Activated naive CD4-positive, alpha-beta T cell treated with anti-CD3 and anti-CD28 coated beads, Interleukin-2, amount 50 U/mL, for 72 hours (primary cell): ENCODE measurements at places on chromosomes 4 and X. TPM values are rescaled to one million over a fixed set of nuclear protein-coding genes. Genes with fewer than 3 reads are reported as not detected.

DNA sequence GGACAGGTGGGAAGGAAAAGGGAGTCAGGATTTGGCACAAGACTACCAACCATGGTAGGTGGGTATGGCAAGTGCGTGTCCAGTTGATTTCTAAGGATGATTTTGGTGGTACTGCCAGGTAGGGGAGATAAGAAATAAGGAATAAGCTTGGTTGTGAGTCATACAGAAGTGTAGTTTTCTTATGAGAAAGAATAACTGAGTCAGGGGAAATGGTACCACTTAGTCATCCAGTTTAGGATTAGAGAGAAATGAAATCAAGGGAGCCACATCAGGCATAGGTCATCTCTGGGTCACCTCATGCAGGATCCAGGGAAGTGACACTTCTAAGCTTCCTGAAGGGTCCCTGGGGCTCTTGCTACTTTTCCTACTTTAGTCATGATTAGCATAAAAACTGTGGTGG, 107.1 kb upstream of the C1GALT1C1 start:
- DNase-seq, result no peak

DNA sequence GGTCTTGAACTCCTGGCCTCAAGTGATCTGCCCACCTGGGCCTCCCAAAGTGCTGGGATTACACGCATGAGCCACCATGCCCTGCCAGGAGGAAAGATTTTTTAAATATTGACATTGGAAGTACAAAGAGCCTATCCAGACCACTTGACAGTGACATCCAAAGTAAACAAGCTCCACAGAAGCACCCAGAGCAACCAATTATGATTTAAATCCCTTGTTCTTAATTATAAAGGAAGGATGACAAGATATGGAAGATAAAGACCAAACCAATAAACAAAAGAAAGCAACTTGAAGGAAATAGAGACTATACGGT, 27.7 kb upstream of the RPL34 start:
- DNase-seq, result no peak

Gene DNAAF6
- not detected for total RNA-seq

Gene XK
- total RNA-seq, result 0.04 TPM

DNA sequence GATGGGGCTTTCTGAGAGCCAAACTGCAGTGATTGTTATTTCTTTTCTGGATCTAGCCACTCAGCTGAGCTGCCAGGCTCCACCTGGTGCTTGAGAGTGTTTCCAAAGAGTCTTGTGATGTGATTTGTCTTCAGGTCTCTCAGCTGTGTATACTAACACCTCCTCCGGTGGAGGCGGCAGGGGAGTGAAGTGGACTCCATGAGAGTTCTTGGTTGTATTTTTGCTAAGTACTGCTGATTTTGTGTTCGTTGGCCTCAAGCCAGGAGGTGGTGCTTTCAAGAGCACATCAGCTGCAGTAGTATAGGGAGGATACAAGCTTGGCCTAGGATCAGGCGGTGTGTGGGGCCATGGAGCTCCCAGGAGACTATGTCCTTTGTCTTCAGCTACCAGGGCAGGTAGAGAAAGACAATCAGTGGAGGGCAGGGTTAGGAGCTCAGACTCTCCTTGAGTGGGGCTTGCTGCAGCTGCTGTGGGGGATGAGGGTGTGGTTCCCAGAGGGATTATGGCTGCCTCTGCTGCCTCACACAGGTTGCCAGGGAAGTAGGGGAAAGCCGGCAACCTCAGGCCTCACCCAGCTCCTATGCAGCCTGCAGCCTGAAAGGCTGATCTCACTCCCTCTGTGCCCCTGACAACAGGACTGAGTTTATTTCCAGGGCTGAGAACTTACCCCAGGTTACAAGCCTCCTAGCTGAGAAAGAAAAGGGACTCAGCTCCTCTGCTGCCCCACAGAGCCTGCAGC, 62.4 kb downstream of the NPFFR2 start:
- no peak for DNase-seq

Gene TRO
- total RNA-seq, result 4.8 TPM

- no peak for DNase-seq
These were observed 71.3 kb upstream of the ANXA3 start for GRCh38 chr4:78480286-78480685.

GRCh38 chrX:56397636-56398035, 165.5 kb downstream of the KLF8 start:
- no peak for DNase-seq

GRCh38 chrX:69000877-69001276, 164.4 kb downstream of the PJA1 start:
- DNase-seq, result no peak

Gene MAPK10
- not detected for total RNA-seq

Gene PHEX
- 1.5 TPM for total RNA-seq

DNA sequence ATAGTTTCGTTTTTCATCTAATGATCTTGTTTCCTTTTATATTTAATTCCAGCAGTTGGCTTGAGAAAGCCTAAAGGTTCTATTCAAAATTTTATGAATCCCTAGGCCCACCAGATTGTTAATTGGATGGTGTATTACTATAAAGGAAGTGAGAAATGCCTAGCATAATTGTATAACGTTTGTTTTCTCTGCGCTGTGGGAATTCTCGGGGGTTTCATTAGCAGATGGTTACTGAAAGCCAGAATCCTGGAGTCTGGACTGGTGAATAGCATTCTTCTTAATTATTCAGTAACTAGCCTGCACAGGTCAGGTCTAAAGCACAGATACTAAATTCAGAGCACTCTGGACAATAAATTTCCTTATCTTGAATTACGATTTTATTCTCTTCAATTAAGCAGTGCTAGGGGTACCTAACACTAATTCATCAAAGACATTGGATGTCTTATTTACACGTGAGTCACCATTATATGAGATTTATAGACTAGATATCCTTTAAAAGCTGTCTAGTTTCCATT, 459.4 kb downstream of the DTHD1 start:
- no peak for DNase-seq

GRCh38 chrX:150848914-150849365, 49.5 kb downstream of the CD99L2 start:
- no peak for DNase-seq

Gene UGT2B11
- not detected for total RNA-seq

GRCh38 chr4:127103681-127104115, 529.1 kb upstream of the INTU start:
- DNase-seq, result no peak

DNA sequence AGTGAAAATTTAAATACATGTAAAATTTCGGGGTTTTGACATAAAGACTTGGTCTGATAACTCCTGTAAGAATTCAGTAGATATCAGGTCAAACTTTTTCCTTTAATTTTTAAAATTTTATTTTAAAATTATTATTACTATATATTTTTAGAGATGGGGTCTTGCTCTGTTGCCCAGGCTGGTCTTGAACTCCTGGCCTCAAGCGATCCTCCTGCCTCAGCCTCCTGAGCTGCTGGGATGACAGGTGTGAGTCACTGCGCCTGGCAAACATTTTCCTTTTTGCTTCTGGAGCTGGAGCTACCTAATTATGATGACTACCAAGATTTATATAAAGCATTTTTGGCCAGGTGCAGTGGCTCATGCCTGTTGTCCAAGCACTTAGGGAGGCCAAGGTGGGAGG, 37.3 kb downstream of the KLHL15 start:
- no peak for DNase-seq

DNA sequence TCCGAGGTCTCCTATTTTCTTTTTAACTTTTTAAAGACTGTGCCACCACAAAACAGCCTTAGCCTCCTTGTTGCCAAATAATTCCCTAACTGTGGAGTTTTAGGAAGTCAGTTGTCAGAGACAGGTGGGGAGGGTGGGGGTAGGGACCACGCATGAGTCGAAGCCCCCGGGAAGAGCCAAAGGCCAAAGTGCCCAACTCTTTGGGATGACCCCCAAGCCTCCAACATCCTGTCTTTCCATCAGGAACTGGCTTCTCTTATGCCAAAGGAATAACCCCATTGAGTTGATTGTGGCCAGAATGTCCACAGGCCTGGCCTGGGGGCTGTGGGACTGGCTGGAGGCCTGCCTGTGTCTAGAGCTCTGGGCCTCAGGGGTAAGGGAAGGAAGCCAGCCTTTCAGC, 5.8 kb downstream of the PRRG3 start:
- DNase-seq, result no peak

Gene SPRY1
- total RNA-seq, result 22.8 TPM

DNA sequence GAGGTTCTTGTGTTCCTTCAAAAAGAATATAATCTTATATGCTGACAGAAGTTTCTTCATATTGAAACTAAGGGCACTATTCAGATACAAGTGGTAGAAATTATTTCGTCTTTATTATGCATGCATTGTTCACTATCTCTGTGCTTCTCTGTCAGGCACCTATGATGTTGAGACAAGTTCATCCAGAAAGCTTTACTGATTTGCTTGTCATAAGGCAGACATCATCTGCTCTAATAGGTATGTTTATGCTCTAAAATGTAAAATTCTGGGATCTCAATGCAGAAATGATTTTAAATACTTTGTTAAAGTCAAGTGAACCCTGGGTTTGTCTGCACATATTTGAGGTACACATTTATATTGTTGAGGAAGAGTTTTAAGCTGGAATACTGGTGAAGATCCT, 3.6 kb downstream of the UGT2B11 start:
- no peak for DNase-seq

DNA sequence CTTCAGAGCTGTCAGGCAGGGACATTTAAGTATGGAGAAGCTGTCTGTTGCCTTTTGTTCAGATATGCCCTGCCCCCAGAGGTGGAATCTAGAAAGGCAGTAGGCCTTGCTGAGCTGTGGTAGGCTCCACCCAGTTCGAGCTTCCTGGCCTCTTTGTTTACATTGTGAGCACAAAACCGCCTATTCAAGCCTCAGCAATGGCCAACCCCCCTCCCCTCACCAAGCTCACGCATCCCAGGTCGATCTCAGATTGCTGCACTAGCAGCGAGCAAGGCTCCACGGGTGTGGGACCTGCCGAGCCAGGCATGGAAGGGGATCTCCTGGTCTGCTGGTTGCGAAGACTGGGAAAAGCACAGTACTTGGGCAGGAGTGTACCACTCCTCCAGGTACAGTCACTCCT, 59.3 kb downstream of the ZNF674 start:
- no peak for DNase-seq

GRCh38 chr4:183171484-183172267, 72.6 kb downstream of the WWC2 start:
- DNase-seq, result no peak

DNA sequence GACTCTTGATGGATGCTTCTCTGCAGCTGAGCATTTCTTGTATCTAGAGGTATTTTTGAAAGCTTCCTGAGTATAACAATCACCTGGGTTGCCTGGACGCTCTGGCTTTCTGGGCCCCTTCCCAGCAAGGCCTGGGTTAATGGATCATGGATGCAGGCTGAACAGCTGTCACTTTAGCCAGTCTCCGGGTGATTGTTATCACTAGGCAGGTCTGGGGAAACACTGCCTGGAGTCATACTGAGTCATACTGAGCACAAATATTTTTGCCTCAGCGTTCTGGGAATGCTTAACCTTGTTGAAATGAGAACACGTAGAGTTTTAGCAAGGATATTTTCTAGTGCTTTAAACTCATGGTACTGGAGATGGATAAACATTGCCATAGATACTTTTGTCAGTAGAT, 102.6 kb downstream of the PHEX start:
- DNase-seq, result no peak

DNA sequence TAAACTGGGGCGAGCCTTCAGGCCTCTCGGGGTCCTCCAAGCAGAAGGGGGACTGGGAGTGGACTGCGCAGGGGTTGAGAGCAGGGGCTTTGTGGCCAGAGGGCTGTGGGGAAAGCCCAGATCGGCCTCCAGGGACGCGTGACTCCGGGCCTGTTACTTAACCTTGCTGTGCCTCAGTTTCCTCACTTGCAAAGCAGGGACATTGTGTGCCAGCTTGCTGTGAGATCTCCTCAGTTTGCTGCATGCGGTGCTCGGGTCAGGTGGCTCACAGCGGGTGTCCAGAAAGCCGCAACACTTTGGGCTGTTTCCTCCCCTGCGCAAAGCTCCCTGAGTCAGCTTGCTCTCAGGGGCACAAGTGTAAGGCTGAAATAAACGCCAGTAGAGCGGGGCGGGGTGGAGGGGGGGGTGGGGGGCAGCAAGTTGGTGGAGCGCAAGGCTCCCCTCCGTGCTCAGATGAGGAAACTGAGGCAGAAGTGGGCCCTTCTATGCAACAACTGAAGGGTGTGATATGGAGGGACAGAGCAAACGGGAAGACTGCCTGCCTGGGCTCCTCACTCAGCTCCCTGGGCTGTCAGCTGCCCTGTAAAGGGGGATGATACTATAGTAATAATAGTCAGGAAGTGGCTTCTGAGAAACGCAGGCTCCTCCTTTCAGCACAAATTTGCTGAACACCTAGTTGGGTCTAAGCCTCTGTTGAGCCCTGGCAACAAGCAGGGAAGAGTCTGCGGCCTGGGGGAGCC, 101.0 kb downstream of the HMX1 start:
- no peak for DNase-seq

- DNase-seq, result no peak
These were observed 102.0 kb downstream of the FNIP2 start for GRCh38 chr4:158870626-158871334.

- DNase-seq, result no peak
These were observed 498 bp downstream of the MAGEA10 start for GRCh38 chrX:152137771-152138387.

Gene ASMTL
- 58.0 TPM for total RNA-seq
